Brain microvascular endothelial cell (primary cell): ENCODE measurements at places on chromosomes 16 and 17.

GRCh38 chr16:10541366-10541765 lies 39.0 kb downstream of the EMP2 start:
- no peak for DNase-seq

GRCh38 chr17:1733759-1734158 lies 8.9 kb upstream of the SERPINF2 start:
- no peak for DNase-seq

GRCh38 chr16:76970087-76970744 lies 220.8 kb upstream of the MON1B start:
- DNase-seq = no peak

DNA sequence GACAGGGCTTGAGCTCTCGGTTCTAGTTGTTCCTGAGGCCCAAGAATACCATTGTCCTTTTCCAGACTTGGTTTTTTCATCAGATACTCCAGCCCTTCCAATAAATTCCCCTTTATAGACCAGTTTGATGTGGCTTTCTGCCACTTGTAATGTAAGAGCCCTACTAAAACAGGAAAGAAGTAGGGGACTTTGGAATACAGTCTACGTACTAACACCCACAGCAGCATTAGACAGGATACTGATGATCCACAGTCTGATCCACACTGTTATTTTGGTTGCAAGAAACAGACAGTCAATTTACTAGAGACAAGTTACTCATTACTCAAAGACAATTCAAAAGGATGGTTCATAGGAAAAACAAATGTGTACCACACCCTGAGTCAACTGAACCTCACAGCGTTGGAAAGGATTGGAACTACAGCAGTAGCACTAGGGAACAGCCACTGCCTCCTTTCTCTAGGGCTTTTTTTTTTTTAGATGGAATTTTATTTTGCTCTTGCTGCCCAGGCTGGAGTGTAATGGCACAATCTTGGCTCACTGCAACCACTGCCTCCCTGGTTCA lies 45.9 kb upstream of the MED13 start:
- DNase-seq = no peak

DNA sequence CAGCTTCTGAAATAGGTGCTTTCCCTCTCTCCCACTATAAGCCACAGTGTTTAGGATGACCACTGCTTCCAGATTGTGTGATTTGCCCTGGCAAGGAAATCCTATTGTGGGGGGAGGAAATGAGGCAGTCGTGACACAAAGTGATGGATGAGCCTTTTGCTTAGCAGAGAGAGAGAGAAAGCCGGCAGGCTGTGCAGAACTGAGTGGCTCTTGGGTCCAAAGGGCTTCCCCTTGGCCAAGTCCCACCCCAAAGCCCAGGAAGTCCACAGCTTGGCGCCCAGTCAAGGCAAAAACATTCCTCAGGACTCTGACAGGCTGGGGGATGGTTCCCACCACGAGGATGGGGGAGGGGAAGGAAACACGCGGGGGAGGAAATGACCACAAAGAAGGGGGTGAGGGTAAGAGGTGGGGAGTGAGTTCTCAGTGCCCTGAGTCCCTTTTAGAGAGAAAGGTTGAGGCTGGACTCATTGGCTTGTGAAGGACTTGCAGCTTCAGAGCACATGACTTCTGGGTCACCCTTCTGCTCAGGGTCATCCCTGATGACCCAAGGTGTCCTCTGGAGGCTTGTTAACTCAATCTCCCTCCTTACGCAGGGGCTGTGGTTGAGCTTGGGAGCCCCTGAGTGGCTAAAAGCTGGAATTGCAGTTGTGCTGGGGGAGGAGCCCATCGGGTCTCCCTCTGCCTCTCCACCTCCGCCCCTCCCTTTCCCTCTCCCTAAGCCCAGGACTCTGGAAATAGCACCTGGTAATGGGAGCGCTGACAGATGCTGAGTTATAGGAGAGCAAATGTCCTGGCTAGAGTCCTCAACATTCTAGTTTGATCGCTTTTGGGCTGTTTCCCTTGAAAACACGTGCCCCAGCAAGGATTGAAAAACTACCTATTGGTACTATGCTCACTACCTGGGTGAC lies 10.3 kb upstream of the MSL1 start:
- peak; percentile 77 for DNase-seq

DNA sequence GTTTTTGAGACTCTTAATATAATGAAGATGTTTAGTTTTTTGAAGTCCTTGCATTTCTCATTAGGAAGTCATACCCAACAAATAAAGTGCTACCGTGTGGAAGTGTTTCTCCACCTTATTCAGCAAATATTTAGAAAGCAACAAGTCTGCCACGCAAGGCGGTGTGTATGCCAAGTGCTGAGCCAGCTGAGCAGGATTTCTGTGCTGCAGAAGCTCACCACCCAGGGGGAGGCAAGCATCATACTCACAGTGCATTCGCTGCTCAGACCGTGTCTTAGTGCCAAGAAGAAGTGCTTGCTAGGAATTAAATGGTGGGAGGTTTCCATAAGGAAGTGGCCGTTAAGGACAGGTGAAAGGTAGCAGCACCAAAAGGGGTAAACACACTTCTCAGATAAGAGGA lies 111.2 kb downstream of the ARHGAP44 start:
- no peak for DNase-seq

DNA sequence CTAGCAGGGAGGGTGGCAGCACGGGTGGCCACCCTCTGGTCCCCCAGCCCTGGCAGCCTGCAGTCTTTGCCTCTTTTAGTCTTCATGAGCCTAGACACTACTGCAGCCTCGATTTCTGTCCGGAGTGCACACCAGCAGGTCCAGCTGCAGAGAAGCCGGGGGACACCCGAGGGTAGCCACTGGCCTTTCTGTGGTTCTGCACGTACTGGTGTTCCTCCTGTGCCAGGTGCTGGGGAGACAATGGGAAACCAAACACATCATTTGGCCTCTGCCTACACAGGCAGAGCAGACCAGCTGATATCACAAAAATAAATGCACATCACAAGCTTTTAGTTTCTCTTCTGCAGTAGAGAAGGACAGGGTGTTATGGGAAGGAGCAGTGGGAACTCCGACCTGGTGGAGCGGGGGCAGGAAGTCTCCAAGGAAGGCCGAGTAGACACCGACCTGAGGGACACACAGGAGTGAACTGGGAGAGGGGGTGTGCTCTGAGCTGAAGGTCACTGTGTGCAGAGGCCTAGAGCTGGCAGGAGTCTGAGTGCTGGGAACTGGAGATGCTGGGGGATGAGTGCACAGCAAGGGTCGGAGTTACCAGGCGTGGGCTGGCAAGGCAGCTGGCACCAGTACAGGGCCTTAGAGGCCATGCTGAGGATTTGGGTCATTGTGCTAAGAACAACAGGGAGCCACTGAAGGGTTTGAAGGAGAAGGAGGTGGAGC lies 23.1 kb downstream of the GPT2 start:
- DNase-seq = no peak

DNA sequence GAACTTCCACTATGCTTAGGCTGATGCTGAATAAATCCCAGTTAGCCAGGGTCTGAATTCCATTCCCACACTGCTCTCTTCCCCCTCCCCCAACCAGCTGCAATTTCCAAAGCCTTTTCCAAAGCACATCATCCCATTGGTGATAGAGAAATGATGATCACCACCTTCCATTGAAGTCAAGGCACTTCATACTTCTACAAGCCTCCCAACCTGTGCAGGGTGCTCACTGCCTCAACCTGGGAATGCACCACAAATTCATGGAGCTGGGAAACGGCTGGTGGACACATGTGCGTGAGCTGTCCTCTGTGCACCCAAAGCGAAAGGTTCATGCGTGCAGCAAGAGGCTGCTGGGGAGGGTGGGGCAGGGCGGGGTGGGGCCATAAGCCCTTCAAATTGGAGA lies 302.7 kb upstream of the IRX3 start:
- no peak for DNase-seq

- DNase-seq = peak; percentile 8
Observed at GRCh38 chr16:23026784-23027362, 122.4 kb downstream of the USP31 start.

DNA sequence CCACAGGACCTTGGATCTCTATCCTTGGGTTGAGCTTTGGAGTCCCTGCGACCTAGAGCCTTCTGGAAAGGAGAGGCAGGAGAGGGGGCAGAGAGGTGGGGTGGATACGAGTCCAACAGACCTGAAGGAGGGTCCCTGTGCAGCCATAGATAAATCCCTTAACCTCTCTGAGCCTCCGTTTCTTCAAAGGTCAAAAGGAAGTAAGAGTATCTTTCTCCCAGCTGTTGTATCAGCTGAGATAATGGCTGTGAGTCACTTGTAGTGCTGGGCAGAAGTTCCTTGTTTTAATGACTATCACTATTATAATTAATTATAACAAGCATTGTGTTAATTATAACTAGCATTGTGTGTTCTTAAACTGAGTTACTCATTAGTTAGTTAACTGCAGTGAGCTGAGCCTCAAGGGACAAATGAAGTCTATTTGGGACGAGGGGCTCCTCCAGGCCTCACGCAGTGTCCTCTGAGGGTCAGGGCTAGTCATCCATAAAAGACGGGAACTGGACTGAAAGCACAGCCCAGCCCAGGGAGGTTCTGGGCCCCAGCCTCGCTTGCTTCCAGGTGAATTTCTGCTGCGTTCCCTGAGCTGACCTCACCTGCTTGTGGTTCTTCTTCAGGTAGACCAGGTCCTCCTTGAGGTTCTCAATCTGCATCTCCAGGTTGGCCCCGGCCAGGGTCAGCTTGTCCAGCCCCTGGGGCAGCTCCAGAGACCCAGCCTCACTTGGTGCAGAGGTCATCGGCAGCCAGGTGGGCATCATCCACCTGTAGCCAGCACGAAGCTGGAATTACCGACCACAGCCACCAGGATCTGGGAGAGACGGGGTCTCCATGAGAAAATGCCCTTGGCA lies 5.7 kb upstream of the KRT17 start:
- no peak for DNase-seq

GRCh38 chr16:75416904-75417565 lies 16.3 kb downstream of the CFDP1 start:
- DNase-seq = no peak

- DNase-seq = no peak
Observed at GRCh38 chr16:55647798-55648197, 8.0 kb upstream of the SLC6A2 start.

DNA sequence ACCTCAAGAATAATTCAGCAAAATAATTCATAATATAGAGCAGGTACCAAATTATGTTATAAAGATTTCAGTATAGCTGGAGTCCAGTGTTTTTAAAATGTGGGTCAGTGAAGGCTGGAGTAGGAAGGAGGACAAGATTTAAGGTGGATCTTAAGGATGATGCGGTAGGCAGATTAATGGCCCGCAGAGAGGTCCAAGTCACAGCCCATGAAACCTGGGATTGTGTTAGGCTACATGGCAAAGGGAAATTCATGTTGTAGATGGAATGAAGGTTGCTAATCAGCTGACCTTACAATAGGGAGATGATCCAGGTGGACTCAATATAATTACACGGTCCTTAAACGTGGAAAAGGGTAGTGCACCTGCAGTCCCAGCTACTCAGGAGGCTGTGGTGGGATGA lies 6.2 kb upstream of the IRF8 start:
- no peak for DNase-seq

DNA sequence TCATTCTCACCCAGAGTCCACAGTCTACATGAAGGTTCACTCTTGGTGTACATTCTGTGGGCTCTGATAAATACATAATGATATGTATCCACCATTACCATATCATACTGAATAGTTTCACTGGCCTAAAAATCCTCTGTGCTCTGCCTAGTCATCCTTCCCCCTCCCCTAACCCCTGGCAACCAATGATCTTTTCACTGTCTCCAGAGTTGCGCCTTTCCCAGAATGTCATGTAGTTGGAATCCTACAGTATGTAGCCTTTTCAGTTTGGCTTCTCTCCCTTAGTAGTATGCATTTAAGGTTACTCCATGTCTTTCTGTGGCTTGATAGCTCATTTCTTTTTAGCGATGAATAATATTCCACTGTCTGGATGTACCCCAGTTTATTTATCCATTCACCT lies 101.3 kb downstream of the NOG start:
- no peak for DNase-seq

DNA sequence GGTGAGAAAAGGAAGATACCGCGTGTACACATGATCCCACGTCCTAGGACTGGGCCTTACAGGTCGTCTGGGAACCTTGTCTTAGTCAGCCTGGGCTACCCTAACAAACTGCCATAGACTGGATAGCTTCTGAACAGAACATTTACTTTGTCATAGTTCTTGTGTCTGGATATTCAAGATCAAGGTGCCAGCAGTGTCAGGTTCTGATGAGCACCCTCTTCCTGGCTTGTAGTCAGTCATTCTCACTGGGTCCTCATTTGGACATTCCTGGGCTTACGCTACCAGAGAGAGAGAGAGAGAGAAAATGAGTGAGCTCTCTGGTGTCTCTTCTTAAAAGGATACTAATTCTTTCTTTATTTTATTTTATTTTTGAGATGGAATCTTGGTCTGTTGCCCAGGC lies 685.8 kb upstream of the RBFOX1 start:
- DNase-seq = no peak

DNA sequence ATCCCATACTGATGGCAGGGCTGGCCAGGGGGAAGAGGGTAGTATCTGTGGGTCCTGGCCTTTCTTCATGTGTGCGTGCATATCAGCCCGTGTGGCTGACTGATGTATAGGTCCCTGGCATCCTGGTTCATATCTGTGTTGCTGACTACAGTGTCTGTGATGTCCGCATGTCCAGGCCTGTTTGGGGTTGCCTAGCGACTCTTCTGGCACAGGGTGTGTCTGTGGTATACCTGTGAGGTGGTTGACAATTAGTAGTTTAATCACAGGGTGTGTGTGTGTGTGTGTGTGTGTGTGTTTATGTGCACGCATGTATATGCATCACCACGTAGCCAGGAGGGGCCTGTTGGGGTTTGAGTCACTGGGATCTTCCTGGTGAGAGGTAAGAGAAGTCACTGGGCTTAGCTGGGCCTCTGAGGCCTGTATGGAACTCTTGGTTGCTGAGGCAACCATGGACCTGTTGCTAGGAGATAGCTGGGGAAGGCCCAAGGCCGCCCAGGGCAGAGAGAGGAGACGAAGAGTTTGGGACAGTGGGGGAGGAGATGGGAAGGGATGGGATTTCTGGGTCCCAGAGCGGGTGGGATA lies 603 bp upstream of the TMEM95 start:
- DNase-seq = peak; percentile 55

DNA sequence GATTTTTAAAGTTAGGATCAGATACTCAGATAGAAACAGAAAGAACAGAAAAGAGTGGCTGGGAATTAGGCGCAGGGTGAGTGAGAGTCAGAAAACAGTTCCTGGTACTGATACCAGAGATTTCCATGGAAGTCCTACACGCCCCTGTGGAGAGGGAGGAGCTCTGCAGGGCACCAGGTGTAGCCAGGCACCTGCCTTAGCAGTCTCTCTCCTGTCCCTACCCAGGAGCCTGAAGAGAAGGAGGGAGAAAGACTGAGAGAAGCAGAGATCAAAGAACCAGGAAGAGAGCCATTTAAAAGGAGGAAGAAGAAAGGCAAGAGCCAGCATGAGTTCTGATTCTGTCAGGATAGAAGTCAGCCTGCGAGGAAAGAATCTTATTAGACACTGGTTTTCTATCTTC lies 65.0 kb downstream of the CBLN1 start:
- DNase-seq = no peak

DNA sequence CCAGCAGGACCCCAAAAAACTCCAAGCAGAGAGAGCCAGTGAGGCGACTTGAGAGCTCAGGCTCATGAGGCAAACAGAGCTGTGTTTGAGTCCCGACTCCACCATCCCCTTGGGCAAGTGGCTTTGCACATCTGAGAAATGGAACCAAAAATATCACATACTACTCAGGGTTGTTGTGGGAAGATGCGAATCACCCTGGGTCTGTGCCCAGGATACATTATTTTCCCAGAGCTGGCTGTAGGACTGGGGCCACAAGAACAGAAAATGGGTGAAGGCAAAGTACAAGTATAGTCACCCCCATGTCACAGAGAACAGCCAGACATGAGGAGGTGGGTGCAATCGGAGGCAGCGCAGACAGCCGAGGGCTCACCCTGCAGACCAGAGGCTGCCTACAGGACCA lies 127.3 kb downstream of the GAS7 start:
- DNase-seq = no peak

GRCh38 chr16:11056090-11056992 lies 112.0 kb downstream of the CLEC16A start:
- DNase-seq = no peak
